ENCODE measurements at places on chromosomes 7 and 10.

GRCh38 chr10:108454224-108454623 is 1289.7 kb upstream of the SORCS1 start:
- no peak for DNase-seq

- DNase-seq, result no peak
Measured at GRCh38 chr7:69438584-69439412, 159.5 kb upstream of the AUTS2 start.

- DNase-seq, result no peak
Measured at GRCh38 chr10:97129666-97130065, 56.1 kb downstream of the SLIT1 start.

DNA sequence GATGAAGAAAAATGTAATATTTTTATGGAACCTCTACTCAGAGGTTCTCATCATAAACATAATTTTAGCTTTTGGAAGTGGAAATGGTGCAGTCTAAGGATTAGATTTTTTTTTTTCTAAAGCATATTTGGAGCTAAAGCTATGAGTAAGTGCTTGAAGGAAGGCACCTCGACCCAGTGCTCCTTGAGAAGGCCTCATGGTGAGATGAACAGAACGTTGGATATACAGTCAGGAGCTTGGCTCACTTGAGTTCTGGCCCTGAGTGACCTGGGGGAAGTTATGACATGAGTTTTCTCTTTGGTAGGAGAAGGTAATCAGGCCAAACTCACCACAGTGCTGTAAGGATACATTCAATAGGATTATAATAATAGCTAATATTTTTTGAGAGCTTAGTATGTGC is 163.3 kb downstream of the JCAD start:
- no peak for DNase-seq

DNA sequence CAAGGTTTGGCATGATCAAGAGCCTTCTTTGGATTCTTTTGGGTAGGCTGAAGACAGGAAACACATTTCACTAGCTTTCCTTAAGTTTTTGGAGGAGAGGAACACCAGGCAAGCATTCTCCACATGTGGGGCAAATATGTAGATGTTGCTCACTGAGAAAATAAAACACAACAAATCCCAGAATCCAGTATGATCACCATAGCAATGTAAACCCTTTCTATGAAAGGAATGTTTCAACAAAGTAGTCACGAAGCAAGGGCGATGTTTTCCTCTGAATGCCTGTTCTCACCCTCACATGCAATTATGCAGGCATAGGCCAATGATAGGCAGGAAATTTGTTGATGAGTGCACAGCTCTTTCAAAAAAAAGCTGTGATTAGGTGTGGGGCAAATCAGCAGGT is 20.5 kb upstream of the CEP41 start:
- DNase-seq, result no peak

DNA sequence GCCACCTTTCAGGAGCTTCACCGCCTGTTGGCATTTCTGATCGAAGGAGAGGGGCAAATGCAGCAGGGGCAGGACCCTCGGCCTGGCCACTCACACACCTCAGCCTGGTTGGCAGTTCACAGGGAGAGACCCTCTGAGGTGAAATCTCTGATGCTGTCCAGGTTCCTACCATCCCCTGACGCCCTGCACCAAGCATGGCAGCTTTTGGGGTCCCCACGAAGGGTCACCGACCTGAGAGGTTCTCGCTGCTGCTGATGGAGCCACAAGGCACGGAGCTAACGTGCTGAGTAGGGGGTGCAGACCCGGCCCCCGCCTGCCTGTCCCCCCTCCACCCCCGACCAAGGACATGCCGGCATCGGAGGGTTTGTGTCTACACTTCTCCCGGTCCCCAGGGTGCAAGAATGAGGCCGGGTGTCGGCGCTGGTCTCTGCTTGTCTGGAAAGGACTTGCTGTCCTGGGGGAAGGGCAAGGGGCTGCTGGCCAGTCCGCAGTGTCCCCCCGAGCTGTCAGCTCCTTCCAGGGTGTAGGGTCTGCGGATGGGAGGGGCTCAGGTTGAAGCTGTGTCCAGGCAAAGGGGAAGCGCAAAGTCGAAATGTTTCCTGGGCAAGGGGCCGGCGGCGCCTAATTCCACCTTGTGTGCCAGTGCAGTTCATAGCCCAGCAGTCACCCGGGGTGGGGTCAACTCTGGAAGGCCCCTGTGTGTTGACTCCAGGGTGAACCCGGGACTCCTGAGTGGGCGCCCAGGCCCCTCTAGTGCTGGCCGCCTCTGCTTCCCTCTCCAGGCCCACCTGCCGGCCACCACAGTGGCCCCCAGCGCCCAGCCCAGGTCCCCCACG is 132.6 kb downstream of the DNAJB6 start:
- DNase-seq, result no peak

DNA sequence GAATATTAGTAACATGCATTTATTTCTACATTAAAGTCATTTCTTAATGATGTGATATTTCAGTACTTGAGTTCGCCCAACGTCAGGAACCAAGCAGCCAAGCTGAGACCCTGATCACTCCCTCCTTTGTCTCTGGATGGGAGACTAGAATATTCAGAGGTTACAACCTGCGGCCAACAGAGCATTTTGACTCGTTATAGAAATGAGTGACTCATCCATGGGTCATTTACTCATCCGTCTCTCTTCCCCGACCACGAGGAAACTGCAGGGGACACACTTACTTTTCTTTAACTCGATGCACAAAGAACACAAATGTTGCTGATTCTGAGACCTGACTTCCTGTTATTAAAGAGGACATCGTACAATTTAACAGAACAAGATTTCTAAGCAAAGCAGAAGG is 343.3 kb downstream of the FRMD4A start:
- no peak for DNase-seq

DNA sequence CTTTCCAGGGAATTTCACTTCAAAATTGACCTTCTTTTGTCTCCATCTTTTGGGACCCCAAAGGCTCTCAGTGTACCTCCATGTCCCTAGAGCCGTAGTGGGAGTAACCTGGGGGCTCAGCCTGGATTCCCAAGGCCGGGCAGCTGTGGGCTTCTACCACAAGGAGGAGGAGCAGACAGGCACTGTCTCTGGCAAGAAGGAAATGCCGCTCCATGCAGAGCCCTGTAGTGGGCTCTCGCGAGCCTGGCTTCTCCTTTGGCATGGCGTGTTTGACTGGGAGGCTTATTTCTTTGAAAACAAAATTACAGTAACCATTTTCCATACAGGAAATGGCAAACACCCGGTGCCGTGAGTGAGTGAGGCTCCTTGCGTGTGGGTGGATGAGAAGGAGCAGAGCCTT is 76.8 kb upstream of the FAM180A start:
- no peak for DNase-seq

DNA sequence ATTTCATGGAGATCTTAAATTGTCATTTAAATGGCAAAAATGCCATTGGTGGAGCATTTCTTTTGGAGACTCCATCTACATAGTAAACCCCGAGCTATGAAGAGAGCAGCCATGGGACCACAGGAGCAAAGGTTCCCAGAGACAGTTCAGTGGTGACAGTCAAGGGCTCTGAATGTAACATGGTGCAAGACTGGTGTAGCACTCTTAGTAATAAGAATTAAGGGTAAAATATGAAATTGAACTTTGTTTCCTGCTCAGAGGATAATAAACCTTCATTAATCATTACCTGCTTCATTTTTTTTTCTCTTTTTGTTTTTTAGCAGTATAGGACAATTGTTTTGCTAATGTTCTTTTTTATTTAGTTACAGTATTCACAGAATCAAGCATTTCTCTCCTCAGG is 717.5 kb upstream of the POM121L12 start:
- DNase-seq, result no peak

DNA sequence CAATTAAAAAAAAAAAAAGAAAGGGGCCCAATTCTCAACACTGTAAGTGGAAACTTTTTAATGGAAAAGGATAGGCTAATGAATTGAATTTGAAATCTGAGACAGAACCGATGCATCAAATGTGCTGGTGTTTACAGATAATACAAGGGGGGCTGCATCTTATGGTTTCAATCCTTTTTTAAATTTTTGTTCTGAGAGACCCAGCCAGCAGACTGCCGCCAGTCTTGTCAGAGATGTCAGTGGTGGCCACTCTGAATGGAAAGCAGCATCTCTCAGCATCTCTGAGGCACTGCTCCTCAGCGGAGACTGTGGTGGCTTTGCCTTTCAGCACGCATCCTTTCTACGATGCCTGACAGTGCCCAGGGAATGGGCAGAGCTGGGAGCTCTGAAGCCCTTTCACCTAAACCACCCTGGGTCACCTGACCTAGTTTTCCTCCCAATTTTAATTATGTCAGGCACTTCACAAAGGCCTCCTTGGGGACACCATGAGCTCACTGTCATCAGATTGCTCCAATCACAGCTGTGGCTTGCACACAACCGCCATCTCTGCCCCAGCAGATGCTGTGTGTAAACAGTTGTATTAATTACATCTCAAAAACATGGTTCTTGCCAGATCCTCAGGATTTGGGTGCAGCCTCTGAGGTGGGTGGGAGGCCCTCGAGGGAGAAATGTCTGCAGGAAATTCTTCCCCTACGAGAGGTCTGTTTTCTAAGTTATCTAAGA is 81.2 kb downstream of the EGFR start:
- DNase-seq, result no peak

- DNase-seq, result no peak
Measured at GRCh38 chr10:99583687-99584086, 36.6 kb downstream of the SLC25A28 start.

- DNase-seq, result no peak
Measured at GRCh38 chr10:130884456-130884855, 427.1 kb downstream of the TCERG1L start.

DNA sequence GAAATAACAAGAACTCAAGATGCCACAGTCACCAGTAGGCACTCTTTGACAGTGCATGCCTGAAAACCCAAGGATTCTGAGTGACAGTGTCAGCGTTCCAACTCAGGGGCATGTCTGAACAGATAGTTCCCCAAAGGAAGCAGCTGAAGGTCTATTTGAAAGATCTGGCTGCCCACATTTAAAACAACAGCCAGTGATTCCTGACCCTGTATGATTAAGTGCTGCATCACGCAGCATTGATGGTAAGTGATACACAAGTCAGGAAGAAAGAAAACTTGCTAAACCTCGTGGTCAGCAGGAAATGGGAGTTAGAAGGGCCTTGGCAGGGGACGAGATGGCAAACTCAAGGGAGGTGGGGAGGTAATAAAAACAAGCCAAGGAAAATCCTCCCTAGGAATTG is 1013.1 kb downstream of the TYW1 start:
- no peak for DNase-seq

GRCh38 chr10:70782746-70783680 is 2.2 kb downstream of the TBATA start:
- no peak for DNase-seq

GRCh38 chr10:75245354-75246250 is 9.8 kb upstream of the COMTD1 start:
- DNase-seq, result no peak

DNA sequence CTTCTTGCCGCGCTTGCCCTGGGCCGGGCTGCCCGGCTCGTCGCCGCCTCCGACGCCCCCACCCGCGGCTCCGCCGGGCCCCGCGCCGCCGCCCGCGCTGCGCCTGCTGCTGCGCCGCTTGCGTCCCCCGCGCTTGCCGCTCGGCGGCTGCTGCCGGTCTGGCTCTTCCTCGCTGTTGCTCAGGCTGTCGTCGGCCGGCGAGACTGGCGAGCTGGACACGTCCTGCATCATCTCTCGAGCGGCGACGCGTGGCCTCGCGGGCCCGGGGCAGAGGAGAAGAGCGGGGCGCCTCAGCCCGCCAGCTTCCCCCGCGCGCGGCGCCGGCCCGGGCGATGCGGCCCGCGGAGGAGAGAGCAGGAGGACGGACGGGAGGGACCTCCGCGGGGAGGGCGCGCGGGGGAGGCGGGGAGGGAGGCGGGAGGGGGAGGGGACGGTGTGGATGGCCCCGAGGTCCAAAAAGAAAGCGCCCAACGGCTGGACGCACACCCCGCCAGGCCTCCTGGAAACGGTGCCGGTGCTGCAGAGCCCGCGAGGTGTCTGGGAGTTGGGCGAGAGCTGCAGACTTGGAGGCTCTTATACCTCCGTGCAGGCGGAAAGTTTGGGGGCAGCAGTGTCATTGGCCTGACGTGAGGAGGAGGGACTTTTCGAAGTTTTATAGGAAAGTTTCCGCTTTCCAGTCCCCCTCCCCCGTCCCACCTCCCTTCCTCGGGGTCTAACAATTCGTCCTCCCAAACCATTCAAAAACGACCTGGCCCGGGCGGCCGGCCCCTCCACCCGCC is at the start of gene TWIST1:
Gene TWIST1 (minus strand): TSS at position 546 of the 779 bp plus-strand sequence. CDS start 315 bp downstream, at position 231.
- no peak for DNase-seq

DNA sequence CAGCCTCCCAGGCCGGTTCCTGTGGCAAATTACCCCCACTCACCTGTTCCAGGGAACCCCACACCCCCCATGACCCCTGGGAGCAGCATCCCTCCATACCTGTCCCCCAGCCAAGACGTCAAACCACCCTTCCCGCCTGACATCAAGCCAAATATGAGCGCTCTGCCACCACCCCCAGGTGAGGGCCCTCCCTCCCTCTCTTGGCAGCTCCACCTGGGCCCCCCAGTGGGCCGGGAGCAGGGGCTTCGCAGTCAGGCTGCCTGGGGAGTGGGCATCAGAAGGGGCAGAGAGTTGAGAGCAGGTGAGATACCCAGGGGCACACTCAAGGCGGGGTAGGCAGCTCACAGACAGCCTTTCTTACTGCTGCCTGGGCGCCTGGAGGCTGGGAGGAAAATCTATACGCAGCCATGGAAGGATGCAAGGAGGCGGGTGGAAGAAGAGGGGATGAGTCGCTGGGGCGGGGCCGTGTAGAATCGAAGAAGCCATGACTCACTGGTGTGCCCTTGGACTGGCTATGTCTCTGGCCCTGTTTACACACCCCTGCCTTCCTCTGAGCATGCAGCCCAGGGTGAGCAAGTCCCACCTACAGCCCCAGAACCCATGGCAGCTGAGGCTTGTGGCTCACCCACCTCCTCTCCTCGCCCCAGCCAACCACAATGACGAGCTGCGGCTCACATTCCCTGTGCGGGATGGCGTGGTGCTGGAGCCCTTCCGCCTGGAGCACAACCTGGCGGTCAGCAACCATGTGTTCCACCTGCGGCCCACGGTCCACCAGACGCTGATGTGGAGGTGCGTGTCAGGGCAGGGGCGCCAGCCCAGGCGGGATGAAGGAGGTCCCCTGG is 48.6 kb upstream of the PPIF start:
- DNase-seq, result no peak

- DNase-seq, result no peak
Measured at GRCh38 chr7:35331730-35332678, 78.1 kb upstream of the TBX20 start.

DNA sequence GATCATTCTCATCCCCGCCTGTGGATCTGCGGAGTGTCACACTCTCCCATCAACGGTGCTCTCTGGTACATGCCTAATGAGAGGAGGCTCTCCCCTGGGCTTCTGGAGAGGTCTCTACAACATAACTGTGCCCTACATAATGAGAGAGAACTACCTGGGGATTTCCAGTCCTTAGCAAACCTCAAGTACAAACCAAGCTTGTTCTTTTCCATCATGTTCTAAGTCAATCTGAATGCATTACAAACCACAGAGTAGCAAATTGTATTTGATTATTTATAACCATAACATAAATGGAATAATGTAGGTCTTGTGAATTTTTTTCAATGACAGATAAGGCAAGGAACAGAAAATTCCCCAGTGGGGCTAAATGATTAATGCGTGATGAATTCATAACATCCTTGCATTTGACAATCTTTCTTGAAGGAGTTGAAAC is 412.4 kb upstream of the NRP1 start:
- no peak for DNase-seq

GRCh38 chr10:26296360-26296759 is 79.8 kb downstream of the GAD2 start:
- DNase-seq, result no peak

Data from activated CD8-positive, alpha-beta memory T cell treated with anti-CD3 and anti-CD28 coated beads for 1 hour (primary cell).